ENCODE measurements at places on chromosomes 16 and 17. TPM values are rescaled to one million over a fixed set of nuclear protein-coding genes. Genes with fewer than 3 reads are reported as not detected.

The TNFSF13 gene
- total RNA-seq = not detected

The MSL1 gene
- 38.4 TPM for total RNA-seq

The DLX4 gene
- 1.6 TPM for total RNA-seq

The TEX14 gene
- total RNA-seq = not detected

The NPIPA8 gene
- total RNA-seq = 2.1 TPM

The CA7 gene
- total RNA-seq = not detected

All from H4 (cell line).